ENCODE measurements at places on chromosomes 1 and 21.

GRCh38 chr1:10430216-10431069 lies at the start of gene CENPS:
Gene CENPS, plus strand, starts transcription at chr1:10430433. Its CDS starts 85 bp downstream, at chr1:10430518.
- peak; percentile 16 for DNase-seq

GRCh38 chr1:248752161-248753028 lies 3.2 kb downstream of the LYPD8 start:
- no peak for DNase-seq

DNA sequence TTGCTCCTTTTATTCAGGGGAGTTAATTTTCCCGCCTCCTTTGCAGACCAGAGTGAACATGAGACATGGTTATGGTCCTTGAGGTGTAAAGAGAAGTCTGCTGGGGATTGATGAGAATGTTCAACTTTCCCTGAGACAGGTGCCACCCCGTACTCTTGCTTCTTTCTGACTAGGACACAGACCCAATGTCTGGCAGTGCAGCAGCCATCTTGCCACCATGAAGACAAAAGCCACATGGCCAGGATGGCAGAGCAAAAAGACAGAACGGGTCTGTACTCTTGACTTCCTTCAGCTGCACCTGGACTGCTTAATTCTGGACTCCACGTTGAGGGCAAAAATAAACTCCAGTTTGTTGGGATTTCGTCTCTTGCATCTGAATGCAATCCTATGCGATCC lies 54.1 kb downstream of the KLHDC7A start:
- DNase-seq: no peak

DNA sequence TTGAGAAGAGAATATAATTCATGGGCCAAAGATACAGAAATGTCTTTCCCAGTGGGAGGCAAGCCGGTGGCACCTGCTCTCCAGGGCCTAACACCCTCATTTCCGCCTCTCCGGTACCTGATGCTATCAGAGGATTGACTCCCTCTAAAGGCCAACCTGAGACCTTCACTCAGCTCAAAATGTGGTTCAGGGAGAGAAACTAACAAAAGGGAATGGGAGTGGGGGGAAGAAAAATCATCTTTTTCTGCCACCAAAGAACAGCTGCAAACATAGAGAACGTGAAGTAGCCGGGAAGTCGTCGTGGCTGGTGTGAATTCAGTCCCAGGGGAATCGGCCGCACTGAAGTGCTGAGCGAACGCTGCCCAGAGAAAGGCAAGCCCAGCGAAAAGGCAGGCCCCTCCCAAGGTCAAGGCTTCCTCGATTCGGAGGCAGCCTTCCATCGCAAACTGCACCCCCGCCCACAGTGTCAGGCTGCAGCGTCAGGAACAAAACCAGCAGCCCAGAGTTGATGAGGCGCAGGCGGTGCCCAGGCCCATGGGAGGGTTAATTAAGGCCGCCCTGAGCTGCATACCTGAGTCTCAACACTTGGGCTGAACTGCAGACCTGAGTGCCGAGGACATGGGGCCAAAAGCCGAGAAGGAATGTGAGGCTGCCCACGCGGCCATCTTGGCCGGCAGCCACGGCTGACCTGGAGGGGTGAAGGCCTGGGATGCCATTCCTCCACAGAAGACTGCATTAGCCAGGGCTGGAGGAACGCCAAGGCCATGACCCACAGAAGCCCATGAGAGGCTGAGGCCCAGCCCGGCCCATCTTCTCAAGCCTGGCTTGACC lies 160.2 kb downstream of the PSMG1 start:
- DNase-seq: no peak

GRCh38 chr21:38631206-38631605 lies 132.9 kb upstream of the ERG start:
- DNase-seq: peak; percentile 29

DNA sequence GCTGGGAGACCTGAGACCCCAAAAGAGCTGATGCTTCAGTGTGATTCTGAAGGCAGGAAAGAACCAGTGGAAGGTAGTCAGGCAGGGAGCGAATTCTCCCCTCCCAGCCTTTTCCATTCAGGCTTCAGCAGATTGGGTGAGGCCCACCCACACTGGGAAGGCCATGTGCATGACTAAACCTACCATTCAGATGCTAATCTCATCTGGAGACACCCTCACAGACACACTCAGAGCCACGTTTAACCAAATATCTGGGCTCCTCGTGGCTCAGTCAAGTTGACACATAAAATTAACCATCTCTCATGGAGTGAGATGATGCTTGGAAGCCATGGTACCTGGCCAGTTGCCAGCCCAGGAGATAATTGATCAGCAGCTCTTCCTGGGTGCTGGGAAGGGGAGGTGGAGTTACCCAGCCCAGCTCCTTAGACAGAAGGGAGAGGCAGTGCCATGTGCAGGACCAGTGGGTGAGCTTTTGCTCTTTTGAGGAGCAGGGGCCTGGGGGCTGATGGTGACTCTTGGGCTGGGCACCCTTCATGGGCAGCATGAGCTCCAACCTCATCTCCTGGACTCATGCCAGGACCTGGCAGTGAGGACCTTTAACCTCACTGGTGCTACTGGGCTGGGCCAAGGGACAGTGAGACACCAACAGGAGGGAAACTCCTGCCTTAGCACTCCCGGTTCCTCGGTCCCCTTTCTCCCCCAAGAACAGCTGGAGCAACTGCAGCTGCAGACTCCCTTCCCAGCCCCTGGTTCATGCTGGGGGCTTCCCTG lies 89.0 kb upstream of the ACTL8 start:
- no peak for DNase-seq

DNA sequence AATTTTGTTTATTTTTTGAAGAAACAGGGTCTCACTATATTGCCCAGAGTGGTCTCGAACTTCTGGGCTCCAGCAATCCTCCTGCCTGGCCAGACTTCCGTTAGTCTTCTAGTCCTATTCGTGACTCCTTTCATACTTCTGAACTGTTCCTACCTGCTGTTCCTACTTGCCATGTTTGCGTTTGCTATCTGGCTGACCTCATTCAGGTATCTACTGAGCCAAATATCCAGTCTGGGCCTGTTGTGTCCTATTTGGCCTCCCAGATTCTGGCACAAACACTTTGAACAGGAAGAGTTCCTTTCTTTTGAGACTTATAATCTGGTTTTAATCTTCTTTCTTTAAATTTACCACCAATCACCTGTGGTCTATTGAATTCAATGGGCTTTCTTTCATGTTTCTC lies 6.9 kb upstream of the NR1I3 start:
- DNase-seq: no peak

DNA sequence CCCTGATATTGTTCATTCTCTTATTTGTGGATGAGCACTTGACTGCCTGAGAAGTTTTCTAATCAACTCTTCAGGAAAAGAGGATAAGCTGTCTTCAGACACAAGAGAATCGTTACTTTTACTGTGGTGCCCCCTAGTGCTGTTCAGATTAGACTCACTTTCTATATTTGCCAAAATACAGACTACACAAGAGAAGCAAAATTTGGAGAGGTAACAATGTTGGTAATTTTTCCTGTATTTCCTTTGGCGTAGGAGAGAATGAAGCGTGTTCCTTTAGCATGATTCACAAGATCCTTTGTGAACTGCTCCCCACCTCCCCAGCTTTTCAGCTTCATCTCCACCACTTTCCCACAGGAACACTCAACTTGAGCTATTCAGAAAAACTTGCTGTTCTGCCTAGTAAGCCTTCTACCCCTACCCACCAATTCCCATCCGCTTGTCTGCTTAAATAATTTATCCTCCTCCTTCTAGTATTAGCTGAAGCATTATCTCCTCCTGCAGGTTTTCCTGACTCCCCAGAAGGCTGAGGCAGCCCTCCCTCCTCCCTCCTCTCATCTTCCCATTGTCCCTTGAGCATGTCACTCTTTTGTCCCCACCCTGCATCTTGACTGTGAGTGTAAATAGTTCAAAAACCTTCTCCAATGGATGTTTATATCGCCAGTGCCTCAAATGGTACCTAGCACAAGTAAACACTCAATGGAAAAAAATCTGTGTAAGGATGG lies 4.5 kb downstream of the TNFSF4 start:
- DNase-seq: peak; percentile 81

Measured in AG09309 (cell line).